ENCODE measurements at places on chromosomes 2 and 18. TPM values are rescaled to one million over a fixed set of nuclear protein-coding genes. Genes with fewer than 3 reads are reported as not detected.

KCNF1 gene
- total RNA-seq: not detected

SCG2 gene
- 0.32 TPM for total RNA-seq

NDUFV2 gene
- 48.6 TPM for total RNA-seq

EGR4 gene
- total RNA-seq: not detected

SLC8A1 gene
- total RNA-seq: 5.6 TPM

CYP27A1 gene
- total RNA-seq: 53.1 TPM

UPP2 gene
- total RNA-seq: not detected

ABCB11 gene
- total RNA-seq: not detected

FEZ2 gene
- total RNA-seq: 31.8 TPM

AQP12A gene
- not detected for total RNA-seq

RESP18 gene
- total RNA-seq: not detected

SLC4A5 gene
- total RNA-seq: 0.11 TPM

DNA sequence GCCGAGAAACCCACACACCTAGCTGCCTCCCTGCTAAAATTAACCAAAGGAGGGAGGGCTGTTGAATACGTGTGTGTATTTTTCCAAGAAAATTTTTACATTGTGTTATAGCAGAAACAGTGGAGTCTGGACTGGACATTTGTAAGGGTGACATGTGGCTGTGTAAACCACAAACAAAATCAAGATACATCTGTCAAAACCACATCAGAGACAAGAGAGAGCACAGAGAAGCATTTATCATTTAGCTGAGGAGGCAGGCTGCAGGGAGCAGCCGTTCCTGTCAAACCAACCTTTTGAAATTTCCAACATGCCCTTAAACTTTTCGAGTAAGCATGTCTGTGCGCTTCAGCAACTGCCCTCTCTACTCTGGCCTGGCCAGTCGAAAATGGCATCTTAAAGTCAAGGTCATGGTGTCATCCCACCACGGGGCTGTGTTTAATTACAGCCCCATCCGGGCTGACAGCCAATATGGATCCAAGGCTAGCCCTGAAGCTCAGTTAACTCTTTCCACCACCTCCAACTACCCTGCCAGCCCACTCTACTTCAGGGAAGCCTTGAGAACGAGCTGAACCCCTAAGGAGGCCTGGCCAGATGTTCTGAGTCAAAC lies 8.4 kb downstream of the BCL11A start:
- DNase-seq: no peak

DNA sequence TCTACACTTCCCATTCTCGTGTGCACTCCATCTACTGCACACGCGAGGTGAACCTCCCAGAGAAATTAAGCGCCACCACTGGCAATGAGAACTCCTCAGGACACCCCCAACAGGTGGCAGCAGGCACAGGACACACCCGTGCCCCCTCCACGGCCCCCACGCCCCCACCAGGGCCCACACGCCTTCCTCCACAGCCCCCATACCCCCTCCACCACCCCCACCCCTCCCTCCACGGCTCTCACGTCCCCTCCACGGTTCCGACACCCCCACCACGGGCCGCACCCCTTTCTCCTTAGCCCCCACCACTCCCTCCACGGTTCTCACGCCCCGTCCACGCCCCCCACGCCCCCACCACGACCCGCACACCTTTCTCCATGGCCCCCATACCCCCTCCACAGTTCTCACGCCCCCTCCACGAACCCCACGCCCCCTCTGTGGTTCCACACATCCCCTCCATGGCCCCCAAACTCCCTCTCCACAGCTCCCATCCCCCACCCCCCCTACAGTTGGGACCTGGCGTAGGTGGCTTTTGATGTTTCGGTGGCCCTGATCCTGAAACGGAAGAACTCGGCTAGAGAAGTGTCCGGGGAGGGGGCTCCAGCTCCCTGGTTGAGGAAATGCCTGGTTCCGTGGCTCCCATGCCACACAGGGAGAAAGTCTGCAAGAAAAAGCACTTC lies 110.8 kb downstream of the ZNF516 start:
- peak; percentile 47 for DNase-seq

- no peak for DNase-seq
Measured at GRCh38 chr2:24621779-24622538, 130.9 kb downstream of the NCOA1 start.

DNA sequence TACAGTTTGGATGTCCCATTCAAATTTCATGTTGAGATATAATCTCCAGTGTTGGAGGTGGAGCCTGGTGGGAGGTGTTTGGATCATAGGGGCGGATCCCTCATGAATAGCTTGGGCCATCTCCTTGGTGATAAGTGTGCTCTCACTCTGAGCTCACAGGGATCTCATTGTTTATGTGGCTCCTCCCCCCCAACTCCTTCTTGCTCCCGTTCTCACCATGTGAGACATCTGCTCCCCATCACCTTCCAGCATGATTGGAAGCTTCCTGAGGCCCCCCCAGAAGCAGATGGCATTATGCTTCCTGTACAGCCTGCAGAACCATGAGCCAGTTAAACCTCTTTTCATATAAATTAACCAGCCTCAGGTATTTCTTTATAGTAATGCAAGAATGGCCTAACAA lies 3.0 kb upstream of the INPP1 start:
- DNase-seq: no peak

GRCh38 chr2:8090748-8091700 lies 590.8 kb upstream of the ID2 start:
- DNase-seq: peak; percentile 86

DNA sequence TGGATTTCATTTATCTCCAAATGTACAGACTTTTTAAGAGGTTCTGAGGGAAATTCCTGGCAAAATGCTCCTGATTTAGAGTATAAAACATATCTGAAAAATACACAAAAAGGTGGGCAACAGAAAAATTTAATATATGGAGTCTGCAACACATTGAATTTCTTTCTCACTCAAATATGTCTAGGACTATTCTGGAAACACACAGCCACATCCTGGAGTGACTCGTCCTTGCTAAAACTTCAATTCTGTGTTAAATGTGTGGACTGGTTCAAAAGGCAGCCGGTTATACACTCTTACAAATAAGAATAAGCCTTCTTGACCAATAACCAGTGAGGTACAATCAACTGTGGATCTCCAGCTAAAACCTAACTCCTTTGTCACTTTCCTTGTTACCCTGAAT lies 44.1 kb upstream of the RND3 start:
- DNase-seq: no peak

GRCh38 chr18:64337018-64337417 lies 188.1 kb upstream of the LINC00305 start:
- DNase-seq: no peak

DNA sequence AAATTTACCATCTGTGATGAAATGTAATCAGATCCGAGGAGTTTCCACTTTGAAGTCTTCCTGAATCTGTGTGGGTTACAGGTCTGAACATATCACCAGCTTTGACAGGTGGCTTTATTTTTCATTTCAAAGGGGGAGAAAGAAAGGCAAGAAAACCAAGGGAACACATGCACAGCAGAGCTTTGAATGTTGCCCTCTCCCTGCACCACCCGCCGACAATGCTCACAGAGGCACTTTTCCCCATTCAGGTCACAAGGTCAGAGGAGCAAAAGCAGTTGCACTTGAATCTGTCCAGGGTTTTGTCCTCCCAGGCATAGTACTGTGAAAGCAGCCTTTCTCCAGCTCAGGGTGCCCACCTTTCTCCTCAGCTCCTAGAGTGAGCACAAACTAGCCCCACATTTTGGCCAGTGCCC lies 130.2 kb downstream of the OSR1 start:
- DNase-seq: no peak

- DNase-seq: no peak
Measured at GRCh38 chr2:9212010-9212635, 5.5 kb downstream of the ASAP2 start.

GRCh38 chr2:218655751-218656150 lies 3.7 kb downstream of the ZNF142 start:
- DNase-seq: no peak

GRCh38 chr2:161102770-161103450 lies 57.3 kb upstream of the TANK start:
- DNase-seq: no peak

DNA sequence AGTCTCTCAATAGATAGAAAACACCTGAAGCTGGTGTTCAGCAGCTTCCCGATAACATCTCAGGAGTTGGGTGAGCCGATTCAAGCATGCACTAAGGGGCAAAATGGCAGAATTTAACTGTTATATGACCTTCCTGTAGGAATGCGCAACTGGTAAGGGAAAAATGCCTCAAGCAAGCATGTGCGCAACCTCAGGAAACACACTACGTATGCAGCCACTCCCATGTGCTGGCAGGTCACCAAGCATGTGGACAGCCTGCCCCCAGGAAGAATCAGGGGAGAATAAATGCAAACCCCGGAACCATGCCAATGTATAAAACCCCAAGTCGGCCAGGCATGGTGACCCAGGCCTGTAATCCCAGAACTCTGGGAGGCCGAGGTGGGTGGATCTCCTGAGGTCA lies 645.6 kb downstream of the NYAP2 start:
- DNase-seq: no peak

- no peak for DNase-seq
Measured at GRCh38 chr18:10205151-10205550, 249.3 kb upstream of the APCDD1 start.

DNA sequence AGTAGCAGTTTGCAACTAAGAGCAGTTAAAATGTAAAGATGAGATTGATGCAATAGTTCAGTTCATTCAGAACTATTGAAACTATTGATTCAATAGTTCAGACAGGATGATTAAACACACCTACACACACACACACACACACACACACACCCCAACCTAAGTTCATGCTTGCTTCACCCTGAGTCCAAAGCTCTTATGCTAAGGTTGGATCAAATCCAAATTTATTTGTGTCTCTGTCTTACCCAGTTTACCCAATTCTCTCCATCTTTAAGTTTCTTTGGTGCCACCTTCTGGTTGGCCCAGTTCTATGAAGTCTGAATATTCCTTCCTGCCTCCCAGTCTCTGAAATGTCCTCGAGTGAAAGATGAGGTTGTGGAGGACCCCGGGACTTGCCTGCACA lies 5.1 kb downstream of the SERPINB8 start:
- DNase-seq: no peak

DNA sequence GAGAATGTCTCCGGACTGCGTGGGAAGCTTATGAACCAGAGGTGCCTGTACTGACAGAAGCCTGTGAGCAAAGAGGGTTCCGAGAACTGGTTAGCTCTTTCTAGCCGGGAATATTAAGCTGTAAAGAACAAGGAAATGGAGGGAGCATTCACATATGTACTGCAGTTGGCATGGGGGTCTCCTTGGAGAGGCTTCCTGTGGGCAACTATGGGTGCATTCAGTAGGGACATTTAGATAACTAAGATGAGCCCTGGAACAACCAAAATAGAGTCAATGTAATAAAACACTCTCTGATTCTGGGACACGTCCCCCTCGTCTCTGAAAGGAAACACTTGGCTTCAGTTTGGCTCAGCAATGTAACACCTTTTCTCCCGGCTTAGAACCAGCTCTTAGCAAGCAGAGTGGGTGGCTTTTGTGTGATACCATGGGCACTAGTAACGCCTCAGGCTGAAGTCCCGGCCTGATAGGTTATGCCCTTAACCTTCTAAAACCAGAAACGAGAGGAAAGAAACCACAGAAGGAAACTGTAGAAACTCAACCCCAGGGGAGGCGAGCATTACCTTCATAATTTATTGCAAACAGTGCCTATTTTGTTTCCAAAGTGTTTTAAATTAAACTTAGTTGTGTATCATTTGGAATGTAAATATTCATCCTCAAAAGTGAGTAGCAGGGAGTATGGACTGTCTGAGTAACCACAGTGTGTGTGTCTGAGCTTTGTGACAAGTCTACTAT lies 48.8 kb upstream of the LPIN2 start:
- DNase-seq: no peak

- no peak for DNase-seq
Measured at GRCh38 chr2:210310550-210310949, 4.4 kb downstream of the MYL1 start.

- DNase-seq: no peak
Measured at GRCh38 chr2:225894236-225894980, 494.9 kb downstream of the NYAP2 start.

DNA sequence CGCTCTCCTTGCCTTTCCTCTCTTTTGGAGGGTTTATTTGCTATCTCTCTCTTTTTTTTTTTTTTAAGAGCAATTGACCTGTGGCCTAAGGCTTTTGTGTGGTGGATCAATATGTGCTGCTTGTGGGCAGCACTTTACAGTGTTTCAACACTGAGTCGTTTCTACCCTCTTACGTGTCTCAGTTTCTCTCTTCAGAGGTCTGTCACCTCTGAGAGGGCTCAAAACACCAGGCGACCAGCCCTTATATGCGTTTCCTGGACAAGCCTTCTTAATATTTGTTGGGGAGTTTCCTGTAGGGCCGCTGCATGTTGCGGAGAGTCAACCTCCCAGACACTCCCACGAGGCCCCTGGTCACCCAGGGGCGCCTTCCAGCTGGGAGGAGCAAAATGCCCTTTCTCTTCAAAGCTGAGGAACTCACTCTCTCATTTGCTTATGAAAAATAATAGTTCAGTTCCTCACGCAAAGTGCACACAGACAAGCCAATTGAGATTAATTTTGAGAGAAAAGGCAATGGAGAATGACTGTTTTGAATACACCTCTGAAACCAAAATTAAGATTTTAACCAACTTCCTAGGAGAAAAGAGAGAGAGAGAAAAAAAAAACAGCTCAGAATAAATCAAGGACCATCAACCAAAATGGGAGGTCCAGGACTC lies 96.3 kb upstream of the B3GNT2 start:
- DNase-seq: no peak

GRCh38 chr2:164711766-164712138 lies 90.5 kb upstream of the GRB14 start:
- DNase-seq: no peak

DNA sequence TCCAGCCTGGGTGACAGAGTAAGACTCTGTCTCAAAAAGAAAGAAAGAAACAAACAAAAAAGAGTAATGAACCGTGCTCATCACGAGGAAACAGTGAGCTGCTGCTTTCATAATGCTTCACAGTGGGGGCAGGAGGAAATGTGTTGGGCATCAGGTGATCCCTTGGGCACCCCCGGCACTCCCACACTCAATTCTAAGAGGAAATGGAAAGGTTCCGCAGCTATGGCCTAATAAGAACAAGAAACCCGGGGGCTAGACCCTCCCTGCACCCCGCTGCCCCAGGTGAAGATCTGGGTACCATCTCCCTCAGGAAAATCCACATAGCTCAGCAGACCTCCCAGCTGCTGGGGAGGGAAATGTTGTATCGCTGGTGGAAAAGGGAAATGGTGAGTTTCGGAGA lies 118.9 kb downstream of the LPIN1 start:
- no peak for DNase-seq

DNA sequence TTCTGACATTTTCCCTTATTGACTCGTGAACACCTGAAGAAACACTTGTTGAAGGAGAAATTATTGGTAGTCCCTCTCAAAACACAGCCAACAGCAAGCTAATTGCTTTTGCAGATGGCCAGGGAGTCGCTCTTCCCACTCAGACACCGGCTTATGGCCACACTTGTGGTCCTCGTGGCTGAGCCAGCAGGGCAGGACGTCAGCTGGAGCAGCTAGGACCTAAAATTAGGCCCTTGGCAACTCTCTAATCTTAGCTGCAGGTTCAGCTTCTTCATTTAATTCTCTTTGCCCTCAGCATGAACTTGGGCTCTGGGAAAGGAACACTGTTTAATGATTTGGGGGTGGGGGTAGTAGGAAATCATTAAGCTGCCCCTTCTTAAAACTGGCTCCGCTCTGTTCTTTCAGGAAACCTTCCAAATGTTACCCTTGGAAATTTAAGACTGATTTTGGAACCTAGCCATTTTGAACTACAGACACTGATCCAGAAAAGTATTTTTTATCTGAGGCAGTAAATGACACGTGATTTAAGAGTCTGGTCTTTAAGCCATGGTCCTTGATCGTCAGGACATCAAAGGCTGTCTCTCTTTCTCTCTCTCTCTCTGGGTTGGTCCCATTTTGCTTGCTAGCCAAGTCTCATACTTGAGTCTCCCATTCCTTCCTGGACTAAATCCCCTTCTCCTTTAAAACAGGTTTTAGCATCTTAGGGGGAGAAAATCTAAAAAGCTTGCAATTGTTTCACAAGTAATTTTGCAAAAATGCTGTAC lies 77.5 kb downstream of the CDK15 start:
- no peak for DNase-seq

All from ascending aorta (tissue), 2 donors.